A375 (cell line): ENCODE measurements at places on chromosomes 13 and 19. TPM values are rescaled to one million over a fixed set of nuclear protein-coding genes. Genes with fewer than 3 reads are reported as not detected.

FBN3 gene
- total RNA-seq = not detected in 2 replicates

POU4F1 gene
- 0.93 and 1.7 TPM in 2 replicates for total RNA-seq

SPACA4 gene
- not detected in 2 replicates for total RNA-seq

PCDH17 gene
- 6.3 and 8.1 TPM in 2 replicates for total RNA-seq

SERP2 gene
- not detected in 2 replicates for total RNA-seq

NOVA2 gene
- 0.04 TPM in 1 of 2 replicates, not detected in the other for total RNA-seq

MISP3 gene
- 0.82 and 2.6 TPM in 2 replicates for total RNA-seq

CLIP3 gene
- total RNA-seq = 4.0 and 5.8 TPM in 2 replicates

KEAP1 gene
- 69.0 and 75.7 TPM in 2 replicates for total RNA-seq

DLL3 gene
- total RNA-seq = 5.8 and 7.8 TPM in 2 replicates

ZNF441 gene
- total RNA-seq = 6.3 and 7.4 TPM in 2 replicates

LYPD3 gene
- total RNA-seq = 0.85 and 0.94 TPM in 2 replicates

SUPT20H gene
- 30.1 and 42.4 TPM in 2 replicates for total RNA-seq

GARIN5A gene
- total RNA-seq = 0.15 and 0.88 TPM in 2 replicates

WDR88 gene
- total RNA-seq = not detected in 2 replicates

LGALS16 gene
- not detected in 2 replicates for total RNA-seq

TRPM4 gene
- 14.0 and 14.4 TPM in 2 replicates for total RNA-seq

CGB8 gene
- total RNA-seq = not detected in 2 replicates

DAND5 gene
- 0.38 TPM in 1 of 2 replicates, not detected in the other for total RNA-seq

RGCC gene
- total RNA-seq = 0.26 and 0.58 TPM in 2 replicates

KIR3DL1 gene
- total RNA-seq = not detected in 2 replicates

CD33 gene
- total RNA-seq = 3.1 and 4.5 TPM in 2 replicates

ZNF610 gene
- total RNA-seq = not detected in 2 replicates

KLF1 gene
- total RNA-seq = not detected in 2 replicates

PGLYRP2 gene
- total RNA-seq = not detected in 2 replicates

ZNF560 gene
- 1.4 and 3.7 TPM in 2 replicates for total RNA-seq

GAS6 gene
- total RNA-seq = 8.0 and 10.5 TPM in 2 replicates

CAPS gene
- total RNA-seq = 185 and 250 TPM in 2 replicates

KIR2DL4 gene
- not detected in 2 replicates for total RNA-seq

PSG6 gene
- total RNA-seq = not detected in 2 replicates

GNA15 gene
- total RNA-seq = not detected in 2 replicates

C19orf12 gene
- total RNA-seq = 22.2 and 26.5 TPM in 2 replicates

DCT gene
- not detected in 2 replicates for total RNA-seq

HSPB6 gene
- 0.40 TPM in 1 of 2 replicates, not detected in the other for total RNA-seq

ACER1 gene
- not detected in 2 replicates for total RNA-seq

CPT1C gene
- total RNA-seq = 3.8 and 9.1 TPM in 2 replicates

PCP2 gene
- total RNA-seq = not detected in 2 replicates

ZNF429 gene
- 2.9 and 5.9 TPM in 2 replicates for total RNA-seq

COX6B1 gene
- total RNA-seq = 327 and 328 TPM in 2 replicates

TRPC4 gene
- 4.0 and 6.5 TPM in 2 replicates for total RNA-seq

ZNF586 gene
- total RNA-seq = 16.2 TPM in 2 replicates

GPR12 gene
- total RNA-seq = not detected in 2 replicates

AZU1 gene
- 0.45 TPM in 1 of 2 replicates, not detected in the other for total RNA-seq

CEBPA gene
- total RNA-seq = 1.1 and 1.9 TPM in 2 replicates

MAMSTR gene
- 0.30 TPM in 1 of 2 replicates, not detected in the other for total RNA-seq
